ENCODE measurements at places on chromosomes 11 and 22.

DNA sequence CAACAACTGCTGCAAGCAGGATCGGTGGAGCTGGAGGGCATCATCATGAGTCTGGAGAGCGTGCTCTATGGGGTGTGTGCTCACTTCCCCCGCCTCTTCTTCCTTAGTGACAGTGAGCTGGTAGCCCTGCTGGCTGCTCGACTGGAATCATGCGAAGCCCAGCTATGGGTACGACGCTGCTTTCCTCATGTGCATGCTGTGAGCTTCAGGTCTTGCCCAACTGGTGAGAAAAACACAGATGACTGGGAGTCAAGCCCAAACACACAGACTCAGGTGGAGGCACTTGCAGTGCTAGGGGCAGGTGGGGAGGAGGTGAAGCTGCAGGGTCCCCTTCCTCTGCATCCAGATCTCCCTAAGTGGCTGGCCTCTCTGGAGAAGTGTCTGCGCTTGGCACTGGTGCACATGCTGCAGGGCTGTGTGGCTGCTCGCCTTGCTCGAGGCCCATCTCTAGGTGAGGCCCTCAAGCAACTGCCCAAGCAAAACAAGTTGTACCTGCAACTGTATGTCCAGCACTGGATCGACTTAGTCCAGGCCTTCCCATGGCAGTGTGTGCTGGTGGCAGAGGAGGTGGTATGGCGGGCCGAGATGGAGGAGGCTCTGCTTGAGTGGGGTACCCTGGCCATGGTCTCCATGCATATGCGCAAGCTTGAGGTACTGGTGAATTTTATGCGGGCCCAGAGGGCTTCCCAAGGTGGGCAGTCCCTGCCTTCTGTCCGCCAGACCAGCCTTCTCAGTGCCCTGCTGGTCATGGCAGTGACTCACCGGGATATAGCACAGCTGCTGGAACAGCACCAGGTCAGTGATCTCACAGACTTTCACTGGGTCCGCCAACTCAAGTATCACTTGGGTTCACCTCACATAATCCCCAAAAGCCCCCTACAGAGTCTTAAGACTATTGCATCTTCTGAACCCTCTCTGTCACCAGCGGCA is 48.1 kb downstream of the DNHD1 start:
- no peak for DNase-seq

DNA sequence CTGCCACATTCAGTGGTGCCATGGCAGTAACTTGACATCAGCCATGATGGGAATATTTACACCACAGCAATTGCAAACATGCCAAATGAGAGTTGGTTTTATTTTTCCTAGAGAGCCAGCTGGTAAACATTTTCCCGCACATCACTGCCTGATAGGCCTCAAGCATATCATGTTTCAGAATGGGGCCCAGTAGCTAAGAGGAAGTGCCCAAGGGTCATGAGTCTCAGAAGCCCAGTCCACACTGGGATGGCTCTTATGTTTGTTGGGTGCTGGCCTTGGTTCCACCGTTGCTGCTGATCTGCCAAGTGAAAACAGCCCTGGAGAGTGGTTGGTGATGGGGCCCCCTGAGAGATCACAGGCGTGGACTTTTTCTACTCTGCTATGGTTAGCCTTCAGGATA is 64.3 kb upstream of the NAV2 start:
- DNase-seq, result no peak

DNA sequence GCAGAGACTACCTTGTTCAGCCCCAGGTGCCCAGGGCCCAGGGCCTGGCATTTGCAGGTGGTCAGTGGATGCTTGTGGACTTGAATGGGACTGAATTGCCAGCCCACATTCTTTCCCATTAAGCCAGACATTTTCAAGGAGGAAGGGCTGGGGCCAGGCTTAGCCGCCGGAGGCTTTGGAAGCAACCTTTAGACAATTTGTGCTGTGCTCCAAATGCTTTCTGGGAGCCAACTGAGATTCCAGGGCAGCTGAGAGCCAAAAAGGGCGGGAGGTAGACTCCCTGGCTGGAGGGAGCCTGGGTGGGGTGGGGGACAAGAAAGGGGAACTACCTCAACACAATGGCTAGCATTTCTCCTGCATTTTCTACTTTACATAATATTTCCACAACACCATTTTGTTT is 54.8 kb upstream of the TIMP3 start:
- no peak for DNase-seq

DNA sequence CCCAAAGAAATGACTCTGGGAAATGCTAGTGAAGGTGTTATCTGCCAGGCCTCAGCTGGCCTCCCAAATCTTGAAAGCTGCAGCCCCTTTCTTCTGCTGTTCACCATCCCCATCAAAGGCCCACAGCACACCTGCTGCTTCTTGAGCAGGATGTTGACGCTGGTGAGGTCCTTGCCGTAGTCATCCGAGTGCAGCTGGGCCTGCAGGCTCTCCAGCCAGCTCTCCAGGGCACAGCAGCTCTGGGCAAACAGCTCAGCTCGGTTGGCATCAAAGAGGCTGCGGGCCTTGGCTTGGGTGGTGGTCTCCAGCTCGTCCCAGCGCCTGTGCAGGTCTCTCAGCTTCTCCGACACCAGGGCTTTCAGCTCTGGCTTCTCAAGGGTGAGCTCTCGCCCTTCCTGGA is 18.5 kb upstream of the RBM4B start:
- no peak for DNase-seq

DNA sequence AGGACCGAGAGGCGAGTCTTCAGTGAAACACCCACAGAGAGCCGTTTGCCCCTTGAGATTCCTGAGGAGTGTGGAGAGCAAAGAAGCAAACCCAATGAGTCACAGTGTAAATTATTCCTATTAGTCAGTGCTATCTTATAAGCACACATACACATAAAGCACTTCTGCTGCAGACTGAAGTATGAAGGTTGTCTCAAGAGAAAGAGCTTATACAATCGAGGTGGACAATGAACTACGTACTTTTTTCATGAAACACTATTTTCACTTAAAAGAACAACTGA is 37.3 kb downstream of the GALNT18 start:
- no peak for DNase-seq

DNA sequence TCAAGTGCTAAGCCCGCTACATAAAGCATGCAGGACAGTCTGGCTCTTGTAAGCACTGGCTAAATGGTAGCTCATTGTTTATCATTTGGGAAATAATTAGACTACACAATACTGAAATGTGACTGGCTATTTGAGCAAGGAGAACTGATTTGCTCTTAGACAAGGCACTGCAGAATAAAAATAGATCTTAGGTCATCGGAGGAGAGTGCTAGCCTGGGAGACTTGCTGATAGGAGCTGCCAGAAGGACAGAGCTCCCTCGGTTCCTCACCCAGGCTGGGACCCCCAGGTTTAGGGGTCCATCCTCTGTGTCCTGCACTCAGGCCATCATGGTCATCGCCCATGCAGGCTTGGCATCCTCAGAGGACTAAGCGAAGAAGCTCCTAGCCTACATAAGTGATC is 184.4 kb upstream of the NCAM1 start:
- no peak for DNase-seq

- DNase-seq, result no peak
These were observed 45.6 kb downstream of the TRMU start for GRCh38 chr22:46381142-46381541.

- no peak for DNase-seq
These were observed 24.8 kb downstream of the ACER3 start for GRCh38 chr11:76885390-76886097.

DNA sequence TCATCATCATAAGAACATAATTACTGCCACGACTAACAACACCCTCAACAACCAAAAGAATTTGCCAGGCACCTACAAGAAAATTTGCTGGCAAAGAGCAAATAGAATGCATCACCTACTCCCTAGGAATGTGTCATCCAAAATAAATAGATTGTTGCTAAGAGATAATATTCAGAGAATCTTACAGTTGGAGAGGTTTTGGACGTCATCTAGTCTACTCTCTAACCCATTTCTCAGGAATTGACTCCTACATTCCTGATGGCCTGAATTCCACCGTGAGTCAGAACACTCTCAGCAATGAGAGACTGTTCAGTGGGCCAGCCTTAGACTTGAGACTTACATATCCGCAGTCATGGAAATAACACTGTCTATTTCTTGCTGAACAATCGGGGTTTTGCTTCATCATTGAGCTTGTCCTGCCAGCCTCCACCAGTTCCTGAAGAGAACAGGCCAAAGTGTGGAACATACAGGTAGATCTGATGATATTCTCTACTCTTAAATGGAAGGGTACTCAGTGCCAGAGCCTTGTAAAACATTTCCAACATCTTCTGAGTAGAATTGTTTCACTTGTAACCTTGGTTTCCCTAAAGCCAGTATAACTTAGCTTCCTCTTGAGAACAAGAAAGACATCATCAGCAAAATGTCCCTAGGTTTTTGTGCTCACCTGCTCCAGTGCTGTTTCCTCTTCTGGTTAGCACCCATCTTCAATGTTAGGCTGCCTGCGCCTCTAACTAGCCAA is 8.3 kb downstream of the KIRREL3 start:
- no peak for DNase-seq

DNA sequence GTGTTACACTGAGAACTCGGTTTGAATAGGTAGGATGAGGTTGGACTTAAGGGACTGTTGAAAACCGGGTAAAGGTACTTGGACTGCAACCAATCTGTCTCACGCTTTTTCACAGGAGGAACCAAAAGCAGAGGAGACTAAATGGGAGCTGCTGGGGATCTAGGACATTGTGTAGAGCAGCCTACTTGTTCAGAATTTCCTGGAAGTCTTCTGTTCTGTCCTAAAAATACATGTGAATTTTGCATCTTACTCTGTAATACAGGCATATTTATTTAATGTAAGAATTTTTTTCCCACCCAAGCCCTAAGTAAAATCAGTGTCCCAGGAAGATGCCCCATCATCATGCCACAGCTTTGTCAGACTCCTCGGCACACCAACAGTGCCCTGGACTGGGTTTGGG is 52.1 kb upstream of the TBCEL start:
- DNase-seq, result no peak

DNA sequence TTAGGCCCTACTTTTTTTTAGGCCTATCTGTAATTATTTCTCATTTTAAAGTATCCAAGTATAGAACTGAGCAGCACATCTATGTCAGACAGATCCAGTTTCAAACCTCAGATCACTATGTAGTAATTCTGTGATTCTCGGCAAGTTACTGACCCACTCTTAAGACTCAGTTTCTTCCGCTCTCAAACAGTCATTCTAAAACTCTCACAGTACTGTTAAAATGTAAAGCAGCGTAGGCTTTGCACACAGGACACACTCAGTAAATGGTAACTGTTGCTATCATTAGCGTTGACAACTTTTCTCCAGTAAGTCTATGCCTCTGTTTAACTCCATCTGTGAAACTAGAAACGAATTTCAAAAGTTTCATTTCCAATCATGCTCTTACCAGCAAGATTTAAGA is 277.1 kb downstream of the TTC28 start:
- no peak for DNase-seq

DNA sequence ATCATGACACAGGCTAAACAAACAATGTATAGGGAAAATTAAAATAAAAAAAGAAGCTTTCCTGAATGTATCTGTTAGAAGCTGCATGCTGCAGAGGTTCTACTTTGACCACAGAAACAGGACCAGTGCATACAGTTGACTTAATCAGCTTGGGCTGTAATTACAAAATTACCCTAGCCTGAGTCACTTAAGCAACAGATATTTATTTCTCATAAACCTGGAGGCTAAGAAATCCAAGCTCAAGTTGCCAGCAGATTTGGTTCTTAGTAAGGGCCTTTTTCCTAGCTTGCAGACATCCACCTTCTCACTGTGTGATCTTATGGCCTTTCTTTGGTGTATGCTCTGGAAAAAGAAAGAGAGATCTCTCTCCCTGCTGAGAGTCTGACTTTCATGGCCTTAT is 946.5 kb upstream of the RAG2 start:
- no peak for DNase-seq

DNA sequence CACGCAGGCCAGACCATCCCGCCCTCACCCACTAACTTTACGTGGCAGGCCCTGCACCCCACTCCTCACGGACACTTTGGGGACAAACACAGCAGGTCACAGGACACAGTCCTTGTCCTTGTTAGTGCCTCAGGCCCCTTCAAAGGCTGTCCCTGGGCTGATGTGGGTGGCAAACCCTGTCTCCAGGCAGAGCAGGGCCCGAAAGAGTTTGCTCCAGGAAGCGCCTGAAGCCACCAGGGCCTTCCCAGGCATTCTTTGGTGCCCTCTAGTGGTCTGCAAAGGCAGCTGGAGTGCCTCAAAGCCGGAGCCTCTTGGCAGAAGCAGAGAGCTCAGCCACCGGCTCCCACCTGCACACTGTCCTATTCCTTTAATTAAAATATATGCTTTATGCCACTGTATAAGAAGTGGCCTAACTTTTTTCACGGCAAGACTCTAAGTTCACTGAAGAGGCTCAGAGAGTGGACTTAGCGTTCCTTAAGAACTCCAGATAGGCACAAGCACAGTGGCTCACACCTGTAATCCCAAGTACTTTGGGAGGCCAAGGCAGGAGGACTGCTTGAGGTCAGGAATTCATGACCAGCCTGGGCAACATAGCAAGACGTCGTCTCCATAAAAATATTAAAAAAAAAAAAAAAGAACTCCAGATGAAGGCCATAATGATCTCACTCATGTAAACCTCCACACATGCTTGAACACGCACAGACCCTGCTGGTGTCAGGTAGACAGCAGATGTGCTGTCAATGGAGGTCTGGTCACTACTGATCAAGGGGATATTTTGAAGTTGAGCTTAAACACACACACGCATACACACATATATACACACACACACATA is 11.1 kb downstream of the TXN2 start:
- DNase-seq, result peak; percentile 79

DNA sequence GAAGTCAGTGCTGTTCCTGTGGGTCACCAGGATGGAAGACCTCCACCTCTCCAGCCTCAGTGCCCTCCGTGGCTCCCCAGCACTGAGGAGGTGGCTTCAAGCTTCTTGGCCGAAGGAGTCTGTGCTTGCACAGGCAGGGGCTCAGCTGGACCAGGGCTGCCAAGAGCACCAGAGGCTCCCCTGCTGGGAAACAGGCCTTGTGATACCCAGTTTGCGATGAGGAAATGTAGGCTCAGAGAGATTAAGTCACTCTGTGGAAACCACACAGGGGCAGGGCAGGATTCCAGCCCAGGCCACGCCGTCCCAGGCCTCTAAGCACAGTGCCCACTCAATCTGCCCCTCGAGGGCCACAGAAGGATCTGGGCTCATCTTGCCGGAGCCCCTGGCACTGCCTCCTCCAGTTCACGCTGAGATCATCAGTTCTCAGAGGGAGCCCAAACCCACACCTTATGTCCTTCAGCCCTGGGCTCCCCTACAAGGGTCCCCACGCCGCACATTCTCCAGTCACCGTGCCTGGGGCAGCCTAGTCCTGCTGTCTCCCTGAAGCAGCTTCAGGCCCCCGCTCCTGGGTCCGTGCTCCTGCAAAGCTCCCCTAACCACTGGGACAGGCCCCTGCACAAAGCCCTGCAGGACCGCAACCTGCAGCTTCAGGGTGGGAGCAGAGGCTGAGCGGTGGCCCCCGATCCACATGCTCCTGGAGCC is 21.6 kb downstream of the ANO1 start:
- no peak for DNase-seq

- DNase-seq, result no peak
These were observed 13.1 kb upstream of the KDM2A start for GRCh38 chr11:67105964-67106363.

DNA sequence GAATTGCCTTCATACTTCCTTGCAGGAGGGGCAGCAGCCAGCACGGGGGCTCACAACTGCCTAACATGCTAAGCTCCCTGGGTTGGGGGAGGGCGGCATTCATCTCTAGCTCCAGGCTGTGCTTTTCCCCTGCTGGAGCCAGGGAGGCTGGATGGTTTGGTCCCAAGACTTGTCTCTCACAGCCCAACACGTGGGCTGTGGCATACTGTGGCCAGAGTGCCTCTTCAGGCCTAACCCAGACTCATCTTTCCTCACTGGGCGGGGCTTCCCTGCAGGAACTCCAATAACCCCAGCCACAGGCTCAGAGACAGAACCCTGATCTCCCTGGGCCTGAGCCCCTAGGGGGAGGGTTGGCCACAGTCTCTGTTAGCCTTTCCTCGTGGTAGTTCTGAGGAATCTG is 121.9 kb upstream of the PLET1 start:
- no peak for DNase-seq

Measured in right renal pelvis (tissue), 4 donors.